ENCODE measurements at places on chromosomes 2 and 18.
A peak's percentile ranks its signal among the peaks of the same experiment; 100 is the strongest.

DNA sequence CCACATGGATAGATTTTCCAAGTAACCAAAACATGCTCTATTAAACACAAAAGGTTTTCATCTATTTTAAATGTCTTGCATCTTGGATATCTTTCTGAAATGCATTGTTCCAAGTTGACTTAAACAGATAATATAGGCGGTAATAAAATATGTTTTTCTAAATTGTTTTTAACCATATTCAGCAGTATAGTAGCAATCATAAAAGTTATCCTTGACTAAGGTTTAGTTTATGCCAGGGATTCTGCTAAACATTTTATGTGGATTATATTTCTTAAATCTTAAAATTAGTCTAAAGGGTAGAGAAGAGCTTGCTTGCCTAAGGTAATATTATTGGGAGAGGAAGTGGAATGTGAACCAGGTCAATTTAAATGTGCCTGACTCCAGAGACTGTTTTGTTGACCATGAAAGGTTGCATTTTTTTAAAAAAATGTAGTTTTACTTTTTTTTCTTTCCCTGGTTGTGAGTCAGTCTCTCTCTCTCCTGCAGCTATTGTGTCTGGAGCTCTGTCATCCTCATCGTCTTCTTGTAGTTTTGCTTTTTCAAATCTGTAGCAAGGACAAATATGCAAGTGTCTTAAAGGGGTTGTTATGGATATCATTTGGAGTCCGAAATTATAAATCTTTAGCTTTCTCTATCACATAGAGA, 309.1 kb upstream of the COL3A1 start:
- DNase-seq = no peak

GRCh38 chr2:17995593-17995992, 117.1 kb downstream of the KCNS3 start:
- no peak for DNase-seq

GRCh38 chr2:132671151-132671835, 1.3 kb upstream of the LYPD1 start:
- no peak for DNase-seq

DNA sequence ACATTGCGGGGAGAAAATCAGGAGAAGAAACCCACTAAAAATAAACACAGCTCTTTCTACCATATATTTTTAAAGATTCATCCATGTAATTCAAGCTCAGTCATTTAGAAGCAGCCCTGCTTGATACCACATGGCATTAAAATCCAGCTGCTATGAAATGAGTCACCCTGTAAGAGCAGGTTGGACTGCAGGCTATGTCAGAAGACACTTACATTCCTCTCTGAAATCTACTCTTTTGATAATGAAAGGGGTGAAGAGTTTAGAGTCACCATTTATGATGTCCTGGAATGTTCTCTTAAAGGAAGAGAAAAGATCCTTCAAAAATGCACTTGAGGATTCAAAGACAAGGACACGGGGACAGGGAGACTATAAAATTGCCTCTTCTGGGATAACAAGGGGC, 100.6 kb upstream of the APCDD1 start:
- no peak for DNase-seq

- DNase-seq = no peak
Measured at GRCh38 chr2:134527381-134527780, 191.4 kb downstream of the TMEM163 start.

DNA sequence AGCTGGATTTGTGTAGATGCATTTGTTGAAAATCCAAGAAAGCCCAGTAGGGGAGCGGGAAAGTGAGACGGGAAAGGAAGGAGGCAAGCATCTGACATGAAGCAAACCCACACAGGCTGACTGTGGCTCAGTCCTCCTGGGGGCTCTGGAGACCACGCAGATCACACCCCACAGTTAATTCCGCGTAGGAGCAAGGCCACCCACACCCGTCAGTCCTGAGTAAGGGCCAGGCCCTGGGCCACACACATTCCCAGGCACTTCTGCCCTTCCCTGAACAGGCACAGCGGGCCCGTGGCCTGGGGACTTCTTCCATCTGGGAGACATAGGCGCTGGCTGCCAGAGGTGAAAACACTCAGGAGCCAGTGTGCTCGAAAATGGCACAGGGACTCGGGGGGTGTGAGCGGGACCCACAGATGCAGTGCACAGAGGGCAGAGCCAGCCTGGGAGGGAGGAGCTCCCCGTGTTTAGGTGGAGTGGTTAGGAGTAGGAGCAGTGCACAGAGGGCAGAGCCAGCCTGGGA, 19.4 kb upstream of the PRLH start:
- no peak for DNase-seq

- DNase-seq = peak; percentile 33
Measured at GRCh38 chr2:131105950-131106801, 1.0 kb downstream of the PLEKHB2 start.

- no peak for DNase-seq
Measured at GRCh38 chr2:174997110-174997509, 8.1 kb downstream of the CHN1 start.

DNA sequence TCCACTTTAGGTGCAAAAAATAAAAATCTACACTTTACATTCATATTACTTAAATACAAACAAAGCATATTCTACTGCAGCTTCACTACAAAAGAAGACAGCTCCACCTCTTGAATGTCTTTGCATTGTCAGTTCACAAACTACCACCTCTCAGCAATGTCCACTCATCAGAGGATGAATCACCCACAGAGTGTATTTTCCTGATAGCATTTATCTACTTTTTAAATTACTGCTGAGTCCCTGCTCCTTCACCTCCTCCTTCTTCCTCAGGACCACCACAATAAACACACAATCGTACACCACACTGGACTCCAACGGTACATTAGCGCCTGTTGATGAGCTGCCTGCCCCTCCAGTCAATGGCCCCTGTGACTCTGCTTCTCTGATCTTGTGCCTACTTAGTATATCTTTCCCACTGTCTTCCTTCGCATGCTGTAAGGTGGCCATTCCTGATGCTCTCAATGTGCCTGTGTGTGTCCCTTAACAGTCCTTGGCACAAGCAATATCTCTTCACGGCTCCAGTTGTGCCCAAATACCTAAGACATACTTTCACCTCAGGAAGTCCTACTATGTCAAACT, 120.9 kb downstream of the DHRS9 start:
- DNase-seq = no peak

DNA sequence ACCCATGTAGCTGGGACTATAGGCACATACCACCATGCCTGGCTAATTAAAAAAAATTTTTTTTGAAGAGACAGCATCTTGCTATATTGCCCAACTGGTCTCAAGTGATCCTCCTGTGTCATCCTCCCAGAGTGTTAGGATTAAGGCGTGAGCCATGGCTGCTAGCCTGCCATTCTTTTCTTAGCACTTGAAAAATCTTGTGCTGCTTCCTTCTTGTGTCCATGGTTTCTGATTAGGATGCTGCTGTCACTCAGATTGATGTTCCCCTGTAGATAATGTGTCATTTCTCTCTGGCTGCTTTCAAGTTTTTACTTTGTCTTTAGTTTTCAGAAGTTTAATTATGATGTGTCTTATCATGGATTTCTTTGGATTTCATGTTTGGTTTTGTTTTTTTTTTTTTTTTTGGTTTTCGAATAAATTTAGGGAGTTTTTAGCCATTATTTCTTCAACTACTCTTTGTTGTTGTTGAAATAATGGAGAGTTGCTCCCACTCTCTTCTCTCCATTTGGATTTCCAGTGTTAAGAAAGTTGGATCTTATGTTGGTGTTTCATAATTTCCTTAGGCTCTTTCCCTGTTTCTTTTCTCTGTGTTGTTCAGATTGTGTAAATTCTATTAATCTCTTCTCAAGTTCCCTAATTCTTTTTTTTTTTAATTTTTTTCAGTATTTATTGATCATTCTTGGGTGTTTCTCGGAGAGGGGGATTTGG, 2.5 kb downstream of the ATP9B start:
- DNase-seq = no peak

- no peak for DNase-seq
Measured at GRCh38 chr2:109644571-109645275, 30.6 kb downstream of the SOWAHC start.

DNA sequence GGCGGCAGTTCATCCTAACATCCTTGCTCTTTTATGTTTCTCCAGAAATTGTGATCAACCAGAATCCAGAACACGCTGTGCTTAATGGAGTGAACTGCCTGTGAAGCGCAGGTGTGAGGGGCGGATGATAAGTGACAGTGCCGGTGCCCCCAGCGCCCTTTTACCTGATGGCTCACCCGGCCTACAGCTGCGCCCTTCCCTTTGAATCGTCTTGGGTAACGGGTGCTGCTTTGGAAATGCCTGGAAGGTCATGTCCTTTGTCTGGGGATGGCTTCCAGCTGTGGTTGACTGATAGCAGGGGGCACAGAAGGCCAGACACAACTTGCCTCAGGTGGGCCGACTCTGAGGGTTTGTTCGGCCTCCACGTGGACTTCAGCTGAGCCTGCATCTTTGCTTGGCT, 119.4 kb downstream of the LPIN1 start:
- no peak for DNase-seq

DNA sequence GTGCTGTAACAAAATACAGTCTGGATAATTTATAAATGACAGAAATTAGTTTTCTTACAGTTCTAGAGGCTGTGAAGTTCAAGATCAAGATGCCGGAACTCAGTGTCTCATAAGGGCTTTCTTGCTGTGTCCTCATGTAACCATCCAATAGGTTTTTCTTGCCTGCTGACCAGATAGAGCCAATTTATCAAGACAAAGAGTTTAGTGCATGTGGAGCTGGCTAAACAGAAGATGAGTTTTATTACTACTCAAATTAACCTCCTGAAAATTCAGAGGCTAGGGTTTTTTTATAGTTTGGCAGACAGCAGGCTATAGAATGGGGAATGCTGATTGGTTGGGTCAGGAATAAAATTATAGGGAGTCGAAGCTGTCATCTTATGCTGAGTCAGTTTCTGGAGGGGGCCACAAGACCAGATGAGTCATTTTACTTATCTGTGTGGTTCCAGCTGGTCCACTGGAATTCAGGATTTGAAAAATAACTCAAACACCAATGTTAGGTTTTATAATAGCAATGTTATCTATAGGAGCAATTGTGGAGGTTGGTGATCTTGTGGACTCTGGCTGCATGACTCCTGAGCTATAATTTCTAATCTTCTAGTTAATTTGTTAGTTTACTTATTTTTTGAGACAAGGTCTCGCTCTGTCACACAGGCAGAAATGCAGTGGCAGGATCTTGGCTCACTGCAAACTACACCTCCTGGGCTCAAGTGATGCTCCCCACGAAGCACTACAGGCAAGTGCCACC, 3.2 kb upstream of the PDK1 start:
- DNase-seq = no peak

DNA sequence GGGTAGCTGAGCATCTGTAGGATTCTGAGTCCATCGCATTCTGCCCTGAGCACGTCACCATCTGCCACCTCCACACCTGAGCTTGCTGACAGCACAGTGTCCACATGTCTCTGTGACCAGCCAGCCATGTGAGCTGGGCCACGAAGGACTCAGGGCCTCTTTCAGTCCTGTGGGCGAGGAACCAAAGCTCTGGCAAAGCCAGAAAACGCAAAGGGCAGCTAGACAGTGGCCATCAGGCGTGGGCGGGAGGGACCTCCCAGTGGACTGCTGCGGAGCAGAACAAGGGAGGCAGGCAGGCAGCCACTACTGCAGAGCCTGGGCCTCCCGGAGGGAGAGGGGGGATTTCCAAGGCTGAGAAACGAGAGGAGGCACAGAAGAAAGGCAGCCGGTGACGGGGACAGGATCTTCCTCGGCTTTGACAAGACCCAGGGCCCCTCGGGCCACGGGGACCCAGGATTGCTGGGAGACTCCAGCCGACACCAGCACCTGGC, 274.6 kb upstream of the SALL3 start:
- no peak for DNase-seq

GRCh38 chr2:111659361-111660333, 224.3 kb downstream of the ANAPC1 start:
- no peak for DNase-seq

DNA sequence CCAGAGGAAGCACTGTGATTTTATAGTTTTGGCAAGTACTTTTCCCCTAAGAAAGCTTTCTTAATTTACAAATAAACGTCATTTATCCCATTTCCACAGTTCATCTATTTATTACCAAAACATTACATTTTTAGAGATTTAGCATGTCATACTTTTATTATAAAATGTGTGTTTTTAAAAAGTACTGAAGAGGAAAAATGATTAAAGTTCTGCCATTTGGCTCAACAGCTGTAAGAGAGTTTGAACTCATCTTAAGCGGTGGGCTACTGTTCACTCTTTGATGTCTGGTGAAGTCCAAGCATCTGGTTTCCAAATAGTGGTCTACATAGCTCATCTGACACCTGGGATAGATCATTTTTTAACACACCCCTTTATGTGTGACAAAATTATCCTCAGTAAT, 51.3 kb upstream of the TANC1 start:
- DNase-seq = no peak

DNA sequence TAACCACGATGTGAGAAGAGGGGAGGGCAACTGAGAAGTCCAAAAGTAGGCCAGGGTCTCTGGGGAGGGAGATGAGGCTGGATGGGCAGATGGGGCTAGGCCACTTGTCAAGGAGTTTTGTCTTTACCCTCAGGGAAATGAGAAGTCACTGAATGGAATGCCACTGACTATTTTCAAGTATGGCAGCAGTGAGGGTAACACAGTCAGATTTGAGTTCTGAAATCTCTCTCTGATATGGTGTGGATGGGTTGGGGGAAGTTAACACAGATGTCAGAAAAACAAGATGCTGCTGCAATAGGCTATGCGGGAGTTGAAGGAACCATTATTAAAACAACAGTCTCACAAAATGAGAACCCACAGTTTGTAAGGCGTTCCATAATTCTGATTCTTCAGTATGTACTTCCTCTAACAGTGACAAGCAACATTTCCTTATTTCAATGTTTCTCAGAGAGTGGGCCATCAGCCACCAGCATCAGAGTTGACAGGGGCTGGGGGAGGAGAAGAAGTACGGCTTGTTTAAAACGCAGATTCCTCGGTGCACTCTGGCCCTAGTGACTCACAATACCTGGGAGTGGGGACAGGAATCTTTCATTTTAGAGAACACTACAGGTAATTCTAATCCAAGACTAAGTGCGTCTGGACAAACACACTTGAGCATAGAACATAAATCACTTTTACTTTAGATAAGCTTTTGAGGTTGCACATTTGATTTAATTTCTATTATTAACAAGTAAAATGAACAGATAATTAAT, 301.5 kb upstream of the LYPD1 start:
- DNase-seq = no peak

DNA sequence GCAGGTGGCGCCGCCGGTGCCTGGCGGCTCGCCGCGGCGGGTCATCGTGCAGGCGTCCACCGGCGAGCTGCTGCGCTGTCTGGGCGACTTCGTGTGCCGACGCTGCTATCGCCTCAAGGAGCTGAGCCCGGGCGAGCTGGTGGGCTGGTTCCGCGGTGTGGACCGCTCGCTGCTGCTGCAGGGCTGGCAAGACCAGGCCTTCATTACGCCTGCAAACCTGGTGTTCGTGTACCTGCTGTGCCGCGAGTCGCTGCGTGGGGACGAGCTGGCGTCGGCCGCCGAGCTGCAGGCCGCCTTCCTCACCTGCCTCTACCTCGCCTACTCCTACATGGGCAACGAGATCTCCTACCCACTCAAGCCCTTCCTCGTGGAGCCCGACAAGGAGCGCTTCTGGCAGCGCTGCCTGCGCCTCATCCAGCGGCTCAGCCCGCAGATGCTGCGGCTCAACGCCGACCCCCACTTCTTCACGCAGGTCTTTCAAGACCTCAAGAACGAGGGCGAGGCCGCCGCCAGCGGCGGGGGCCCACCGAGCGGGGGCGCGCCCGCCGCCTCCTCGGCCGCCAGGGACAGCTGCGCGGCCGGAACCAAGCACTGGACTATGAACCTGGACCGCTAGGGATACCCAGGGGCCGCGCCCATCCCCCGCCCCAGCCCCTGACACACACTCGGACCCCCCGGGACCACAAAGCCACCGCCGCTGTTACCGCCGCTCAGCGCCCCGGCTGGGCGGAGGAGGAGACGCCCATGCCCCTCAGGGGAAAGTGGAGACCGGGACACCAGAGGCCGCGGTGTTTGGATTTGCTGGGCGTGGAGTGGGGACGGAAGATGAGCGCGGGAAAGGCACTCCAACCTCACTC, 1.1 kb downstream of the CDK5R2 start:
- DNase-seq = no peak
